Upper lobe of right lung (tissue), 1 donor: ENCODE measurements at places on chromosomes 3 and 15.

GRCh38 chr3:138694287-138695007 lies 85.9 kb downstream of the FAIM start:
- no peak for DNase-seq
- no peak overlapping the region for H3K27ac ChIP-seq
- no peaks in the 10 kb centered on the region for H3K4me1 ChIP-seq

- no peaks in the 10 kb centered on the region for H3K4me1 ChIP-seq
- no peak for DNase-seq
- H3K36me3 ChIP-seq: no peaks in the 10 kb centered on the region
- H3K4me3 ChIP-seq: no peak overlapping the region
- no peaks in the 10 kb centered on the region for H3K27me3 ChIP-seq
Observed at GRCh38 chr3:67109651-67110204, 111.6 kb downstream of the KBTBD8 start.

- DNase-seq: no peak
- no peaks in the 10 kb centered on the region for H3K36me3 ChIP-seq
- H3K27ac ChIP-seq: no peak overlapping the region
- H3K4me3 ChIP-seq: no peak overlapping the region
Observed at GRCh38 chr15:91517491-91518200, 335.9 kb upstream of the SLCO3A1 start.

GRCh38 chr3:77835921-77836320 lies 796.0 kb downstream of the ROBO2 start:
- H3K27ac ChIP-seq: no peak overlapping the region
- no peaks in the 10 kb centered on the region for H3K36me3 ChIP-seq
- H3K27me3 ChIP-seq: no peaks in the 10 kb centered on the region

- no peak overlapping the region for H3K27ac ChIP-seq
- no peak overlapping the region for H3K4me3 ChIP-seq
- no peaks in the 10 kb centered on the region for H3K36me3 ChIP-seq
- H3K27me3 ChIP-seq: no peaks in the 10 kb centered on the region
Observed at GRCh38 chr3:193929373-193929772, 206.6 kb upstream of the HES1 start.

- H3K27me3 ChIP-seq: no peaks in the 10 kb centered on the region
- no peak overlapping the region for H3K4me3 ChIP-seq
- DNase-seq: no peak
- H3K36me3 ChIP-seq: peaks cover 47% of the 10 kb centered on the region
Observed at GRCh38 chr15:50940506-50940905, 32.0 kb downstream of the AP4E1 start.

DNA sequence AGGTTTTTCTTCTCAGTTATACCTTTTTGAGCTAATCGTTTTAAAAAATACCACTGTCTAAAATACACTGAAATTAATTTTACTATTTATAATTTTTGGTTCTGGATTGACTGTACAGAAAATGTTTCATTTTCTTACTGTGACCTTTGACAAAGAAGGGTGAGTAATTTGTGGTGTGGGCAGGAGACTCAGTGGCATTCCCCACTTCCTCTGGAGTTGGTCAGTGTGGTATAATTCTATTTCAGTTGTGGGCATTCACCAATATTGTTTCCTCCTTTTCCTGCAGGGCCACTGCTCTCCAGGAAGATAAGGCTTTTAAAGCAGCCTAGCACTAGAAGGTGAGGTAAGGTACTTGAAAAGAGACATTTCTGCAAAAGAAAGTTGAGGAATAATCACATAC lies 6.5 kb downstream of the DAG1 start:
- no peak for DNase-seq
- no peak overlapping the region for H3K4me3 ChIP-seq
- H3K27ac ChIP-seq: no peak overlapping the region
- no peaks in the 10 kb centered on the region for H3K27me3 ChIP-seq
- peaks cover 27% of the 10 kb centered on the region for H3K36me3 ChIP-seq

GRCh38 chr3:184676927-184677326 lies 34.9 kb downstream of the MAGEF1 start:
- no peaks in the 10 kb centered on the region for H3K4me1 ChIP-seq
- no peaks in the 10 kb centered on the region for H3K36me3 ChIP-seq
- H3K4me3 ChIP-seq: no peak overlapping the region
- H3K27ac ChIP-seq: no peak overlapping the region
- no peak for DNase-seq
- H3K27me3 ChIP-seq: no peaks in the 10 kb centered on the region

DNA sequence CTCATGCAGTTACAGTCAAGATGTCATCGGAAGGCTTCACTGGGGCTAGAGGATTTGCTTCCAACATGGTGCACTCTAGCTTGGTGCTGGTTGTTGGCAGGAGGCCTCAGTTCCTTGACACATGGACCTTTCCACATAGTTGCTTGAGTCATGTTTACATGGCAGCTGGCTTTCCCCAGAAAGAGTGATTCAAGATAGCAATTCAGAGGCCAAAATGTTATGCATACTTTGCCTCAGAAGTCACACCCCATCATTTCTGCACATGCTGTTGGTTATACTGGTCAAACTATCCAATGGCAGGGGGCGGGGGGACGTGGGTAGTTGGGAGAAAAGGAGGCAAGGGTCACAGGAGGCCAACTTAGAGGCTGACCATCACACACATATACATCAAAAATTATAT lies 58.7 kb downstream of the FOXB1 start:
- H3K27ac ChIP-seq: no peak overlapping the region
- no peak for DNase-seq
- H3K36me3 ChIP-seq: no peaks in the 10 kb centered on the region
- H3K4me1 ChIP-seq: no peaks in the 10 kb centered on the region
- no peak overlapping the region for H3K4me3 ChIP-seq

GRCh38 chr3:182592747-182593146 lies 200.6 kb upstream of the ATP11B start:
- no peaks in the 10 kb centered on the region for H3K27me3 ChIP-seq
- H3K4me1 ChIP-seq: no peaks in the 10 kb centered on the region
- H3K4me3 ChIP-seq: no peak overlapping the region
- no peak overlapping the region for H3K27ac ChIP-seq
- no peaks in the 10 kb centered on the region for H3K36me3 ChIP-seq

DNA sequence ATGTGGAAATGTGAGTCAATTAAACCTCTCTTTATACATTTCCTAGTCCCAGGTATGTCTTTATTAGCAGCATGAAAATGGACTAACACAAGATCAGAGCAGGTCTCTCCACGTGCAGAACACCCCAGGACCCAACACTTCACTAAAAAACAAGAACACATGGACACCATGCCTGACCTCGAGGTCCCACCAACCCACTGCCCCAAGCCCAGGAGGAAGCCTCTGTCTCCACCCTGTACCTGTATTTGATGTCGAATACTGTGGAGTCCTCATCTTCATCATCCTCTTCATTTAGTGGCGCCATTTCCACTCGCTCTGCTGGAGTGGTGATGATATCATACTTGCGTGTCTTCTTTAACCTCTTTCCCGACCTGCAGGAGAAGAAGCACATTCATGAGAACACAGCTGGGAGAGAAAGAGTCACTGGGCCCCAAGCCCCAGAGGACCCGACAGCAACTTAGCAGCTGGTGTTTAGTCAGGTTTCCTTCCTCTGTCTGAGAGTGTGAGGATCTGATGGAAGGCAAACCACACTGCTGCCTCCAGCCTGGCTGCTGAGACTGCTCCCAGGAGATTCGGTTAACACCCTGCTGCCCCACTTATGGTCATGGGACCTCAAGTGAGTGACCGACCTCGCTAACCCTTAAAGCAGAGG lies 25.5 kb downstream of the FAM174B start:
- H3K27me3 ChIP-seq: no peaks in the 10 kb centered on the region
- no peak overlapping the region for H3K4me3 ChIP-seq
- H3K36me3 ChIP-seq: peaks cover 12% of the 10 kb centered on the region

- H3K4me3 ChIP-seq: no peak overlapping the region
- no peak overlapping the region for H3K27ac ChIP-seq
- H3K27me3 ChIP-seq: no peaks in the 10 kb centered on the region
- no peak for DNase-seq
- H3K4me1 ChIP-seq: no peaks in the 10 kb centered on the region
- no peaks in the 10 kb centered on the region for H3K36me3 ChIP-seq
Observed at GRCh38 chr15:57018151-57018550, 99.7 kb downstream of the TCF12 start.

- H3K36me3 ChIP-seq: no peaks in the 10 kb centered on the region
- no peaks in the 10 kb centered on the region for H3K4me1 ChIP-seq
- no peak overlapping the region for H3K27ac ChIP-seq
- no peaks in the 10 kb centered on the region for H3K27me3 ChIP-seq
- H3K4me3 ChIP-seq: no peak overlapping the region
- DNase-seq: no peak
Observed at GRCh38 chr3:161957467-161957866, 460.9 kb downstream of the OTOL1 start.

DNA sequence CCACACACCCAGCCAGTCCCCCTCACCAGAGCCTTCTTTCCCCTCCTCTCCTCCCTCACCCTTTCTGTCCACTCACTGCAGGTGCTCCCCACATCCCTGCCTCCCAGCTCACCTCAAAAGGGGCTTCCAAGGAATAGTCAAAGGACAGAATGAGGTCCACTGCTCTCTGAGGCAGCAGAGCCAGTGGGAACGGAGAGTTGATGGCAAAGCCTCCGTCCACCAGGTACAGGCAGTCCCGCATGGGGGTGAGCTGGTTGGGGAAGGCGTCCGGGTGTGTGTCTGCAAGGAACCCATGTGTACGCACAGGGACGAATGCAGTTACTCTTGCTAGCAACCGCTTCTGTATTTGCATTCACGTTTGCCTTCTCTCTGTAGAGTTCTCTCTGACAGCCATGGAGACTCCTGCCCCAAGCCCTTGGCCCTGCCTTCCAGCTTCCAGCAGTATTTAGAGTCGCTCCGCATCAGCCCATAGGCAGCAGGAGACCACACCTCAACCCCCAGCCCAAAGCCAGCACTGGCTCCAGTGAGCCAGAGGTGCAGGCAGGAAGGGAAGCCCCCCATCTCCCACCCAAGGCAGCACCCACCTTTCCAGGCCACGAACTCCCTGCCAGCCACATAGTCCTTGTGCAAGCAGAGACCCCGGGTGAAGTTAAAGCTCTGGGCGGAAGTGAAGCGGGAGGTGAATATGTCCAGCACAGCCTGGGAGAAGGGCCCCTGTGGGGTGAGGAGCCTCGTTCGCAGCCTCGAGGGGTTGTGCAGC lies 12.4 kb downstream of the PLA2G4F start:
- no peak overlapping the region for H3K4me3 ChIP-seq

- no peak overlapping the region for H3K4me3 ChIP-seq
- peak; percentile 86 for DNase-seq
- H3K27ac ChIP-seq: no peak overlapping the region
- no peaks in the 10 kb centered on the region for H3K27me3 ChIP-seq
- peaks cover 33% of the 10 kb centered on the region for H3K4me1 ChIP-seq
- no peaks in the 10 kb centered on the region for H3K36me3 ChIP-seq
Observed at GRCh38 chr3:50627407-50628051, 10.6 kb downstream of the MAPKAPK3 start.

- H3K27ac ChIP-seq: peak overlapping the region; percentile 48
- no peak overlapping the region for H3K4me3 ChIP-seq
- peaks cover 41% of the 10 kb centered on the region for H3K4me1 ChIP-seq
- H3K27me3 ChIP-seq: no peaks in the 10 kb centered on the region
- H3K36me3 ChIP-seq: no peaks in the 10 kb centered on the region
Observed at GRCh38 chr15:55279746-55280351, 9.8 kb downstream of the RAB27A start.

DNA sequence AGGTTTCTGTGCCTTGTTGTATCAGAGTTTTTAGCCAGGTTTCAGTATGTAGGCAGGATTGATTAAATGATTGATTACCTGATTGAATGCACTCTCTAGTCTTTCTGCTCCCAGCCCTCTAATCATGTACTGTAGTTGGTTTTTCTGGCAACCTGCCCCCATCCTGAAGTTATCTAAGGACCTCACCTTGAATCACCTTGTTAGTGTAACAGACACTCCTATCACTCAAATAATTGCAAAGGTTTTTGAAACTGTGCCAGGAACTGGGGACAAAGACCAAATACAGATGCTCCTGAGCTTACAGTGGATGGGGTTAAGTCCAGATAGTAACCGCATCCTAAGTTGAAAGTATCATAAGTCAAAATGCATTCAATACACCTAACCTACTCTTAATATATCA lies 141.5 kb upstream of the EIF1B start:
- H3K36me3 ChIP-seq: no peaks in the 10 kb centered on the region
- H3K27ac ChIP-seq: no peak overlapping the region
- no peak for DNase-seq

DNA sequence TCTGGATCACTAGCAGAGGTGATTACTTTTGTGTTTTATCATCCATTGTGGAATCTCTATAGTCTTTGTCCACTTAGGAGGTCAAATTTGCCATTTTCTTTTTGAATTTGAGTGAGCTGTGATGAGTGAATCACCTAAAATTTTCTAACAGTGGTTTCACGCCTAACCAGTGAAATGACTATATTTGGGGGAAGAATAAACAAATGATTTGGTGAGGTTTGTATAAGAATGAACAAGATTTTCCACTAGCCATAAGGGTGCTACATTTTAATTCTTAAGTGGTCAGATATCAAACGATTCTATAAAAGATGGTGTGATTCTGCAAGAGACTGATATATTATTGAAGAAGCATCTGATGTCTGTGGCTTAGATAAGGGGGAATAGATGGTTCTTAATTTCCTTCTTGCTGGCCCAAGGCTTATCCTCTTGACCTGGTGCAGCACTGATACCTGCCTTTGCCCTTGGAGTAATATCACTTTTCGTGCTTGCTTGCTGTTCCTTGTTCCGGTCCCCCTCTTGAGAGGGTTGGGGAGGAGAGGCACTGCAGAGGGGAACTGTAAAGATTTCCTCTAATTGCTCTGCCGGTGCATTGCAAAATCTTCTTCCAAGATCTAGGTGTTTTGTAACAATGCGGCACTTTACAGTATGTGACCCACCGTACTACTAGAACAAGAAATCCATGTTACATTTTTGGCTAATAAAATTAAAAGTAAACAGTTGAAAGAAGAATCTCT lies 14.5 kb downstream of the C3orf20 start:
- H3K4me1 ChIP-seq: no peaks in the 10 kb centered on the region
- no peaks in the 10 kb centered on the region for H3K27me3 ChIP-seq
- no peak overlapping the region for H3K4me3 ChIP-seq
- no peak overlapping the region for H3K27ac ChIP-seq
- H3K36me3 ChIP-seq: no peaks in the 10 kb centered on the region
- DNase-seq: no peak

- peak overlapping the region; percentile 80 for H3K27ac ChIP-seq
- H3K4me1 ChIP-seq: peaks cover 49% of the 10 kb centered on the region
- peaks cover 36% of the 10 kb centered on the region for H3K36me3 ChIP-seq
- H3K4me3 ChIP-seq: peak overlapping the region; percentile 57
Observed at GRCh38 chr3:8507496-8507895, 5.9 kb downstream of the LMCD1 start.

DNA sequence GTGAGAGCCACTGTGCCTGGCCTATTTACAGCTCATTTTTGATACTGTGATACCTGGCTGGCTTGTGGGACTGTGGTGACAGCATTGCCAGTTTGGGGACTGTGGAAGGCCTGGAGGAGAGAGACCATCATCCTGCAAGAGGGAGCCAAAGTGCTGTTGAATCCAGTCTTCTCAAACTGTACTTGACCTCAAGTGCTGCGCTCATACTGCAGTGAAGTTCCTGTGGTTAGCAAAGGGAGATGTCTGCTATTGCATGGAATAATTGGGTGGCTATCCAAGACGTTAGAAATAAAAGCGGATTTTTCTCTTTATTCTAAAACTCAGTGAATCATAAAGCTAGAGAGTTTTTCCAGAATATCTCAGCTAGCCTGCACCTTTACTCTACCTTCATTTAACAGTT lies 83.4 kb downstream of the CCK start:
- H3K4me1 ChIP-seq: peaks cover 6% of the 10 kb centered on the region
- peaks cover 16% of the 10 kb centered on the region for H3K36me3 ChIP-seq
- H3K4me3 ChIP-seq: no peak overlapping the region
